ENCODE measurements at places on chromosomes 5 and 9.

DNA sequence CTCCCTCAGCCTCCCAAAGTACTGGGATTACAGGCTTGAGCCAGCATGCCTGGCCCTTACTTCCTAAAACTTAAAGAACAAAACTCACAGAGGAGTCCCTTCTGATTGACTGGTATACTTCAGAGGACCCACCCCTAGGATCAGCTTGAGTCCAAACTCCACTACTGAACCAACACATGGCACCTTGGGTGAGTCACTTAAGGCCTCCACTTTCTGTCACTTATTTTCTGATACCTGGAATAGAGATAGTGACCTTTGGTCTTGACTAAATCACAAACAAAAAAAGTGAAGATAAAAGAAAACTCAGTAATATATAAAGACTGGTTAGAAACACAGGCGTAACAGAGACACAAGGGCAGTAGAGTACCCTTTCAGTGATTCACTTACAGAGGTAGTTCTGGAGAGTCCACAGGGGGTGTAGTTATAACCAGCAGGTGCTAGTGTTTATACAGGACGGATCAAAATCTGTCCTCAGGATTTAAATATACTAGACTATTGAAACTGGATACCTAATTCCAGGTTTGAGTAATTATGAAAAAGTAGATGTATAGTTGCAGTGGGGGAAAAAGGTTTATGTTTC is 274.3 kb upstream of the ANKRD55 start:
- no peak for DNase-seq
- H3K27me3 ChIP-seq, result no peaks in the 10 kb centered on the region
- no peaks in the 10 kb centered on the region for H3K4me1 ChIP-seq
- no peak overlapping the region for H3K27ac ChIP-seq

GRCh38 chr5:10233505-10233904 is 16.2 kb downstream of the ATPSCKMT start:
- no peak for DNase-seq
- peaks cover 5% of the 10 kb centered on the region for H3K4me1 ChIP-seq
- no peaks in the 10 kb centered on the region for H3K27me3 ChIP-seq

- H3K36me3 ChIP-seq, result peaks cover 10% of the 10 kb centered on the region
- peaks cover 16% of the 10 kb centered on the region for H3K4me1 ChIP-seq
- H3K27ac ChIP-seq, result no peak overlapping the region
- DNase-seq, result no peak
These were observed 6.6 kb downstream of the ST6GALNAC6 start for GRCh38 chr9:127892831-127893230.

- no peak for DNase-seq
- H3K27ac ChIP-seq, result no peak overlapping the region
- no peaks in the 10 kb centered on the region for H3K27me3 ChIP-seq
These were observed 25.2 kb upstream of the PLAC8L1 start for GRCh38 chr5:146130440-146131045.

DNA sequence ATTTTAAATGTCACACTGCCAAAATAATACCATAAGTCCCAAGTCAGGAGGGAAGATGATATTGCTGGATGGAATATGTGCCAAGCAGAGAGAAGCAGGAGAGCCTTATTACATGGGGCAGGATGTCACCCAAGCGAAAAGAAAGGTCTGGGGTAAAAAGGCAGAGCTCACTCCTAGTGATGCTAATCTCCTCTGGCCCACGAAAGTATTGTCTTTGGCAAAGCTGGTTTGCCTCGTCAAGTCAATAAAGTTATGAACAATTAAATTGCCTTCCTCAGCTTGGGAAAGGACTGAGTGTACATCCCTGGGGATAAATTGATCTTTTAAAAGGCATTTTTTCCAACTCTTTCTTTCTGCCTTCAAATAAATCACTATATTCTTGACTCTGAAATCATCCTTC is 220.6 kb downstream of the DMAC1 start:
- H3K4me1 ChIP-seq, result no peaks in the 10 kb centered on the region
- no peak overlapping the region for H3K27ac ChIP-seq
- no peaks in the 10 kb centered on the region for H3K27me3 ChIP-seq

GRCh38 chr5:60668686-60669304 is 31.2 kb downstream of the DEPDC1B start:
- no peaks in the 10 kb centered on the region for H3K4me1 ChIP-seq
- no peak overlapping the region for H3K4me3 ChIP-seq
- H3K27ac ChIP-seq, result no peak overlapping the region
- H3K27me3 ChIP-seq, result no peaks in the 10 kb centered on the region
- H3K36me3 ChIP-seq, result no peaks in the 10 kb centered on the region
- DNase-seq, result no peak

DNA sequence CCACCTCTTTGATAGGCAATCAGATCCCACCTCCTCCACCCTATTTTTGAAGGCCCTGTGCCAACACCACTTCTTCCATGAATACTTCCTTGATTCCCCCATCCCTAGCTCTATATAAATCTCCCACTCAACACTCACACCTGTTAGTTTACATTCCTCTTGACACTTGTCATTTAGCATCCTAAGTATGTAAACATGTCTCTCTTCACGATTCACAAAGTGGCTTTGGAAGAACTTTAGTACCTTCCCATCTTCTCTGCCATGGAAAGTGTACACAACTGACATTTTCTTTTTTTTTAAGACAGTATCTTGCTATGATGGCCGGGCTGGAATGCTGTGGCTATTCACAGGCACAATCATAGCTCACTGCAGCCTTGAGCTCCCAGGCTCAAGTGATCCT is 1.5 kb upstream of the FXN start:
- H3K27me3 ChIP-seq, result no peaks in the 10 kb centered on the region
- no peak for DNase-seq
- H3K36me3 ChIP-seq, result no peaks in the 10 kb centered on the region
- no peak overlapping the region for H3K4me3 ChIP-seq

DNA sequence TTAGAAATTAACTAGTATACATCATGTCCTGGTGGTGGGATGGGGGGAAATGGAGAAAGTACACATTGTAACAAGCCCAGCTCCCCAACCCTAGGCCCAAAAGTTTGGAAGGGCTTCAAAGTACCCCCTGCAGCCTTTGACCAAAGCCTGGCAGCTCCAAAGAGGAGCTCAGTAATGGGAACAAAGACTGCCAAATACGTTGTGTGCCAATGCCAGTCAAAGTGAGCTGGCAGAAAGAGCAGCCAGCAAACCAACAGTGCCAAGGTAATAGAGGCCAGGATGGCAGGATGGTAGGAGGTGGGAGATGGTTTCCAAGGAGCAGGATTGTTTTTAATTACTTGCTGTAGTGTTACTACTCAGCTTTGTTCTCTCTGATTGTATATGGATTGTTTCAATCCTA is 248.3 kb downstream of the COX7C start:
- no peak overlapping the region for H3K27ac ChIP-seq
- no peaks in the 10 kb centered on the region for H3K27me3 ChIP-seq
- no peaks in the 10 kb centered on the region for H3K4me1 ChIP-seq
- DNase-seq, result no peak
- no peaks in the 10 kb centered on the region for H3K36me3 ChIP-seq
- H3K4me3 ChIP-seq, result no peak overlapping the region

DNA sequence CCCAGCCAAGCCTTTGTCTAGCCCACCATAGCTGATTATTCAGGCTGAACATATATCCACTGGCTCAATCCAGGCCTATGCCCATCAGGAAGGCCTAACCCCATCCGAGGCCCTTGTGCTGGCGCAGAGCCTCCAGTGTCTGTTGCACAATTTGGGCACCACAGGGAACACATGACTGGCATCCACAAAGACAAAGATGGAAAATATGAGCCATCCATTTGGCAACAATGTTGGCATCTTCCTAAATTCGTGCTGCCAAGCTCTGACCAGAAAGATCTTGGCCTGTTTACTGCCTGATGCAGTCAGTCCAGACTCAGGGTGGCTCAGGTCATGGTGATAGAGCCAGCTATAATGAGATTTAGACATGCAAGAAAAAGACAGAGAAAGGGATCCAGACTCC is 233.8 kb downstream of the PIK3R1 start:
- H3K36me3 ChIP-seq, result no peaks in the 10 kb centered on the region
- H3K4me1 ChIP-seq, result peaks cover 9% of the 10 kb centered on the region
- no peaks in the 10 kb centered on the region for H3K27me3 ChIP-seq

GRCh38 chr5:65171645-65172044 is 310.1 kb downstream of the ADAMTS6 start:
- DNase-seq, result no peak
- H3K4me1 ChIP-seq, result no peaks in the 10 kb centered on the region
- no peaks in the 10 kb centered on the region for H3K27me3 ChIP-seq
